ENCODE measurements at places on chromosomes 5 and 9.

DNA sequence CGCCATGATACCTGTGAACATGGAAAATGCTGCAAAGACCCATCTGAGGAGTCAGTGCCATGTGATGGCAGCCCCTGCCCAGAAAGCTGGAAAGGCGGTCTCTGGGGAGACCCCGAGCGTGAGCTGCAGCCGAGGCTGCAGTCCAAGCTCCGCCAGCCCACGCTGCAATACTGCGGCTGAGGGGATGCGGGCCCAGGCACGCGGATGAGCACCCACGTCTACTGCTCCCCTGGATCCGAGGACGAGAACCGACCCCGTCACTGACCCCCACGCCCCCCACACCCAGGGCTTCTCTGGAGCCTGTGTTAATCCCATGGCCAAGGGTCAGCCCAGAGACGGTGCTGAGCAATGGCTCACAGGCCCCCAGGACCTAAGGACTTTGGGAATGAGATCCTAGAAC lies 32.4 kb downstream of the SLC12A7 start:
- no peak for DNase-seq

DNA sequence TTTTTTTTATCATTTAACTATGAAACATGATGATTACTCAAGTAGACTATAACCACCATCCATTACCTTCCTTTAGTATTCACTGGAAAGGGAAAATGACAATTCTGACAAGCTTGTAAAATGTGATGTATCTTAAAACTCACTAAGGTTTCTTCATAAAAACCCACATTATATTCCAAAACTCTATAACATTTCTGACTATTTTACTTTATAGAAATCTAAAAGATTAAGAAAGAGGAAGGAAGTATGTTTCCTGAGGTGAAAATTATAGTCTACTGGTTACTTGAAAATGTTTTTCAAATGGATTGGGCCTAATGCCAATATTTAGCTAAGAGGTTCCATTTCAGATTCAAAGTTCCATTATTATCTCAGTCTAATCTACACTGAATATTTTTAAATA lies 1982.2 kb upstream of the C9orf72 start:
- DNase-seq, result no peak

- no peak for DNase-seq
Measured at GRCh38 chr5:78811866-78812265, 163.3 kb upstream of the LHFPL2 start.

DNA sequence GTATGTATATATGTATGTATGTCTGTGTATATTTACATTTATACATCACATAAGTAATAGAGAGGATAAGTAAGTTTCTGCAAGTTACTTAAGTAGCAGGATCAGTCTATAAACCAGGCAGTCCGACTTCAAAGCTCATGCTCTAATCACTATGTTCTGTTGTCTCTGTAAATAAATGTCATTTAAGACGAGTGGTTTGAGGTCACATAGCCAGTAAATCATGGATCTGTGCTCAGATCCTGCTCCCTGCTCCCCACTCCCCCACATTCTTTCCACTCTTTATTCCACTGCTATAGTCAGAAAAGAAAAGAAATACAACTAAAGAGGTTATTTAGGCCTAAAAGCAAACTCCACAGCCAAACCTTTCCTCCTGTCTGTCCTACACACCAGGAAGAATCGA lies 90.4 kb downstream of the SERINC5 start:
- no peak for DNase-seq
